Glomerular endothelial cell (primary cell): ENCODE measurements at places on chromosomes 3 and 15.

DNA sequence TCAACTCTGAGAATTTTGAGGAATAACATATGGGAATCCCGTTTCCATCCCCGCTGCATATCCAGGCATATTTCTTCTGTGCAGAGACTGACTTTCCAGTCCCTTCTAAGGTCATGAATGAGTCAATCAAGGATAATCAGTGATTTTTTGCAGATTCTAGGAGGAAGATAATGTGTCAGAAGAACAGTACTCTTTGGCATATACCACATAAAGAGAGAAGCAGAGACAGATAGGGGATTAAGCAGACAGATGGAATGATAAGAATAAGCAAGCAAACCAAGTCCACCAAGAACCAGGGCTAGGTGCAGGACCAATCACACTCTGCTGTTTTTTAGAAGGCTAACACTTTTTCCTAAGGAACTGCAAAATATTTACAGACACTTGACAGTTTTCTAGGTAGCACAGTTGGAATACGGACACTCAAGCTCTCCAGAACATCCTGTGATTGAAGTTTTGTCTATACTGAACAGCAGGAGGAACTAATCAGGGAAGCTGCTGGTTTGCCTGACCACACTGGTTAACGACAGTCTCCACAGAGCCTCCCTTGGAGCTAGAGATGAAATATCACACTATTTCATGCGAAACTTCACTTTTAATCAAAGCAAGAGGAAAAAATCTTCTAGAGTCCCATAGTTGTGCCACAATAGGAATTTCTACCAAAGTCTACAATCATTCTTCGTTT is 450.0 kb upstream of the KCNMB2 start:
- no peak for DNase-seq

- no peak for DNase-seq
These were observed 259.9 kb upstream of the ZPLD1 start for GRCh38 chr3:102174832-102175374.

DNA sequence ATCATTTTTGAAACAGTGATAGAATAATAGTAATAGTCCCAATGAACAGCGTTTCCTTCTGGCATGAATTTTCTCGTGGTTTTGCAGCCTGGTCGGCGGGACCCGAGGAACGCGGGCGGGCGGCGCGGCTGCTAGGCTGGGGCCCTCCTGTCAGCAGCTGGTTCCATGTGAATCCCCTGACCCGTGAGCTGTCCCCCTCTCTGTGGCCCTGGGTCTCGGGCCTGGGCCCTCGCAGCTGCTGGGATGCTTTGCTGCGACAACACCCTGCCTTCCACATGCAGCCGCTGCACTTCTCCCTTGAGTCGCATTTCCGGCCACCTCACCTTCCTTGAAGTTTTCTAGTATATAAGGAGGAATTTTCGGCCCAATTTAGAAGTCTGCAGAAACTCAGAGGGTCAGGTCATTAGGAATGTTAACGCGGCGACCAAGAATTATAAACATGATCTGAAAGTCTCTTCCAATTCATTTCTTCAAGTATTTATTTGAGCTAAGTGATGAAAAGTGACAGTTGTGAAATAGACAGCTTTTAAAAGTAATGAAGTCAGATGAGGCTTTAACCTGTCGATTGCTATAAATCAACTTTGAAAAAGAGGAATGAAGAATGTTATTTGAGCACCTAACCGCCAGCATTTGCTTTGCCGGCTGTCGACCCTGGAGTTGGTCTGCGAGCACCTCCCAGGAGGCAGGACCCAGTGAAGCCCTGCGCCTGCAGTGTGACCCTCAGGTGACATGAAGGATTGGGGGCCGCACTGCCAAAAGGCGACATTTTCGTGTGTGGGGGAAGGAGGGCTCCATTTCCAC is 27.7 kb downstream of the NR2F2 start:
- DNase-seq: no peak

DNA sequence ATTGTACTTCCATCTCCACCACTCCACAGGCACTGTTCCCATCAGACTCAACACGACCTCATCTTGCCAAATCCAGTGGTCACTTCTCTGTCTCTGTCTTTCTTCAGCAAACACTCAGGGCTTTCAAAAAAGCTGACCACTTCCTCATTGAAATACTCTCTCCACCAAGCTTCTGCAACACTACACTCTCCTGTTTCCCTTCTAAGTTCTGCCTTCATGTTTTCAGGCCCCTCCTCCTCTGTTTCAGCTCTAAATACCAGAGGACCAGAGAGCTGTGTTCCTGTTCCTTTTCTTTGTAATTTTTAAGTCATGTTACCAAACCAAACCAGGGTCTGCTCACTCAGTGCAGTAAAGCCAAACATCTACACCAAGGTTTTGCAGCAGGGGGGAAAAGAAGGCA is 33.8 kb upstream of the ACP3 start:
- no peak for DNase-seq

DNA sequence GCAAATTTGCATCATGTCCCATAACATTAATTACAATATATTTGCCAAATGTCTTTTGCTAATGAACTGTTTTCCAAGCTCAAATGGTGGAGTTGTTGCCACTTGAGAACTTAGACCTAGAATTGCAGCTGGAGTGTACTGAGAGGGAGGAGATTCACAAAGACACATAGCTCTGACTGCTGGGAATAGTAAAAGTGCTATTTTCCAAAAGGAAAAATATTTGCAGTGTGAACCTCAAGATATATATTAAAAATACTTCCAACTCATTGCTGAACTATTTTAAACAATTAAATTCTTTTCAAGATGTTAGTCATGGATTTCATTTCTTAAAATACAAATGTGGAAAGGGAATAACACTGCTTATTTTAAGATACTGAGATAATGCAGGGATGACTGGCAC is 666.8 kb upstream of the ARPP21 start:
- no peak for DNase-seq

DNA sequence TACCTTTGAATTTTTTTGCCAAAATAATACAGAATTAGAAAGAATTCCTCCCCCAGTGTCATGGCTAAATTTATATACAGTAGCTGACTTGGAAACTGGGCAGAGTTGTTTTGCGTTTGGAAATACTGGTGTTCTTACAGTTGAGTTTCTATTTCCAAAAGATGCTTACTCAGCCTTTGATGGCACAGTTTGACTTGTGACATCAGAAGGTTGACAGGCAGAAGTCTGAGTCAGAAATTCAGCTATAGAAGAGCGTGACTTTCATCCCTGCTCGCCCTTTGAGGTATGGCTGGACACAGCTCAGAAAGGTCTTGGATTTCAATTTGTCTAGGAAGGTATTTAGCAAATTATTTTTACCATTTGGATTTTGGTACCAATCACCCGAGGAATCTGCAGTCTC is 175.8 kb downstream of the VGLL4 start:
- no peak for DNase-seq
